Glutamatergic neuron (in vitro differentiated cells): ENCODE measurements at places on chromosomes 3 and 15.

- DNase-seq = no peak
Observed at GRCh38 chr3:52694528-52695189, 8.8 kb downstream of the GNL3 start.

DNA sequence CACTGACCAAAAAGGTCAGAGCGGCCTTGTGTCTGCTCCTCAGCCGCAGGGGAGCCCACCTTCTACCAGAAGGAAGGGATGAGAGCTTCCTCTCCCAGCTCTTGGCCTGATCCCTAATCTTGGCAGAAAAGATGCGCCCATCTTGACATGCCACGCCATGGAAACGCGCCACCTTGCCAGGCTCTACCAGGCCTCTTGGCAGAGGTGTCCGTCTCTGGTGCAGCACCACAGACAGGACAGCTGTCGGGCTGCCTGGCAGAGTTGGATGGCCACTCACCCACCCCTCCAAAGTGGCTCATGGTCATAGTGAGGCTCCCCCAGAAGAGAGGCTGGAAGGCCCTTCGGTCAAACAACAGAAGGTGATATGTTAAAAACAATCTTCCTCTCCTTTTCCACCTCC, 105.2 kb downstream of the LIPC start:
- no peak for DNase-seq

GRCh38 chr3:55620351-55621025, 133.4 kb upstream of the WNT5A start:
- no peak for DNase-seq

- DNase-seq = no peak
Observed at GRCh38 chr3:177746337-177746933, 549.2 kb upstream of the TBL1XR1 start.

DNA sequence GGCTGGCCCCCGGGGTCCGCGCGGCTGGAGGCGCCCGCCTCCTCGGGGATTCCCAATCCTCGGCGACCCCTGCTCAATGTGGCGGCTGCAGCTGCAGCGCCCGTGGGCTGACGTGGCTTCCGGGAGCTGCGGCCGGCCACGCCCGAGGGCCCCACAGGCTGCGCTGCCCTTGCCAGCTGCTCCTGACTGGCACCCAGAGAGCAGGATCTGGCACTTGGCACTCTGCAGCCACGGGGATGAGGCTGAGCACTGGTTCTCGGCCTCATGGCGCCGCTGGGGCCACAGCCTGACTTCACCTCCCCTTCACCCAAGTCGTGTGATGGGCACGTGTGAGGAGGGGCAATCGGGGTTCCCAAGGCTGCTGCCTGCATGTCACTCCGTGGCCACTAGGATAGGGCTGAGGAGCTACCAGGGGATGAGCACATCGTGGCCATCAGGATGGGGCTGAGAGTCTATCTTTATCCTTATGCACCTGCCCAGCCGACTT, 267.8 kb upstream of the FRG2C start:
- no peak for DNase-seq

DNA sequence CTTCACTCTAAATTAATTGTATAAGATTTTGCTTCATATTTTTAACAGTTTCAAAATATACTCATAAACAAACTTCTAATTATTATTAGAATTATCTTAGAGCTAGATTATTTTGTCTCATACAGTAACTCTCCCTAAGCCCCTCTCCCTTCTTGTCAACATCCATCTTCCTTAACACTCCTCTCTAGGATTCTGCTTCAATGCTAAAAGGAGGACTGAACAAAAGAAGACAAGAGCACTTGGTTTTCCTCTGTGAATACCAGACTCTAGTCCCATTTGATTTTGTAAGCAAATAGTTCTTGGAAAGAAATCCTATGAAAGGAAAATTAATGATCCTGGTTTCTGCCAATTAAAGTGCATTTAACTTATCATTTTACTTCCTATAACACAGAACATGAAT, 91.8 kb downstream of the KCNMB2 start:
- no peak for DNase-seq

GRCh38 chr3:142888481-142889211, at the start of gene PCOLCE2:
PCOLCE2 (minus strand) TSS chr3:142889083; CDS start chr3:142888896, 187 bp downstream.
- DNase-seq = peak; percentile 65

- no peak for DNase-seq
Observed at GRCh38 chr3:160106905-160107861, 118.0 kb upstream of the C3orf80 start.

- DNase-seq = no peak
Observed at GRCh38 chr15:34644851-34645250, 61.4 kb upstream of the GOLGA8B start.

DNA sequence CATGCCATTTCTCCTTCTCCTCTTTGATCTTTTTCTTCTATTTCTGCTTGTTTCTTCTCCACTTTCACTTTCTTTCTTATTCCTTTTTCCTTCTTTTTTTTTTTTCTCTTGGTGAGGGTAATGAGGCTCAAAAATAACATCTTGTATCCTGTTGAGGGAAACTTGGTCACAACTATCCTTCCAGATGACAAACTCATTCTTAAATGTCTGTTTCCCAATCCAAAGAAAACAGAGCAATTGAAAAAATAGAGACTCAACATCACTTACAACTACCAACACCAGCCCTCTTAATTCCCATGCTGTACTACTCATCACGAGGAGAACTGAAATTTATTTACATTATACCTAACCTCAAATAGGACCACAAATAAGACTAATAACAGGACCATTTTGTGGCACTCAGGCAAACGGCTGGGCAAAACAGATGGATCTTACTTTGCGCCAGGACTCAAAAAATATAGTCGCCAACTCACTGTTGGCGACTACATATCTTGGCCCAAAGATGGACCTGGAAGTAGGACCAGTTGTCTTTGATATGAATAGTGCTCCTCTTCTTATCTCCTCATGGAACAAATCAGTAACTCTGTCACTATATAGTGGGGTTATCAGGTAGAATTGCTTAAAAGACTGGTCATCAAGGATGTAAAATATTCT, 343.9 kb downstream of the ZBTB20 start:
- no peak for DNase-seq

- no peak for DNase-seq
Observed at GRCh38 chr3:111902534-111902933, 43.5 kb downstream of the PHLDB2 start.

- no peak for DNase-seq
Observed at GRCh38 chr3:122946185-122946584, 81.4 kb downstream of the SEMA5B start.

GRCh38 chr15:73751511-73751898, 1.6 kb downstream of the INSYN1 start:
- DNase-seq = peak; percentile 52

- no peak for DNase-seq
Observed at GRCh38 chr3:42189736-42190135, 76.2 kb downstream of the CCK start.

DNA sequence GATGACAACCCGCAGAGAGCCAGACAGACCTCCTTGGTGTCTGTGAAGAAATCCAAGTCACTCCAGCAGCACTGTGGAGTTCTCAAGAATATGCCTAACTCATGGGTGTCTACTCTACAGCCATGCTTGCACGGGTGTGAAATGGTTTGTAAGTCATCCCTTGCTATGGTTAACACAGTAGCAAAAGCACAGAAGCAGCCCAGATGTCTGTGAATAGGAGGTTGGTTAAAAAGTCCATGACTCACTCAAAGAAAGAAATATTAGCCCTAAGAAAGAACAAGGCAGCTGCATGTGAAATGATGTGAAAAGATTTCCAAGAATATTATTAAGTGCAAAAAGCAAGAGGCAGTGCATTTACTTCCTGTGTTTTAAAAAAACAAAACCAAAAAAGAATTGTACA, 12.1 kb upstream of the LIMD1 start:
- DNase-seq = no peak

GRCh38 chr15:93245661-93246042, 156.6 kb upstream of the RGMA start:
- peak; percentile 36 for DNase-seq

DNA sequence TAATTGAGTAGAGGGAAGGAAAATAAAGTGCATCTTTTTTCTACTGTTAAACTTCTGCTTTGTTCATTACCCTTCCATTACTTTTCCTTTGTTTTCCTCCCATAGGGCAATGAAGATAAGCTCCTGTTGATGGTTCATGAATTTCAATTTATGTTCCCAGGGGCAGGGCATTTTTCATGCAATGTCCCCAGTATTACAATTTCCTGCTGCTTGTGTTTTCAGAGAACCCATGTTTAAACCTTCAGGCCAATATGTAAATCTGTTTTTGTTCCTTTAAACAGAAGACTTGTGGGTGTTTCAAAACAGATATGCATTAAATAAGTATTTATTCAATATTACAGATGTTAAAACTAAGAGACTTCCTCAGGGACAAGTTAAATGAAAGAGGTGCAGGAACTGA, 834.5 kb downstream of the ZPLD1 start:
- no peak for DNase-seq

DNA sequence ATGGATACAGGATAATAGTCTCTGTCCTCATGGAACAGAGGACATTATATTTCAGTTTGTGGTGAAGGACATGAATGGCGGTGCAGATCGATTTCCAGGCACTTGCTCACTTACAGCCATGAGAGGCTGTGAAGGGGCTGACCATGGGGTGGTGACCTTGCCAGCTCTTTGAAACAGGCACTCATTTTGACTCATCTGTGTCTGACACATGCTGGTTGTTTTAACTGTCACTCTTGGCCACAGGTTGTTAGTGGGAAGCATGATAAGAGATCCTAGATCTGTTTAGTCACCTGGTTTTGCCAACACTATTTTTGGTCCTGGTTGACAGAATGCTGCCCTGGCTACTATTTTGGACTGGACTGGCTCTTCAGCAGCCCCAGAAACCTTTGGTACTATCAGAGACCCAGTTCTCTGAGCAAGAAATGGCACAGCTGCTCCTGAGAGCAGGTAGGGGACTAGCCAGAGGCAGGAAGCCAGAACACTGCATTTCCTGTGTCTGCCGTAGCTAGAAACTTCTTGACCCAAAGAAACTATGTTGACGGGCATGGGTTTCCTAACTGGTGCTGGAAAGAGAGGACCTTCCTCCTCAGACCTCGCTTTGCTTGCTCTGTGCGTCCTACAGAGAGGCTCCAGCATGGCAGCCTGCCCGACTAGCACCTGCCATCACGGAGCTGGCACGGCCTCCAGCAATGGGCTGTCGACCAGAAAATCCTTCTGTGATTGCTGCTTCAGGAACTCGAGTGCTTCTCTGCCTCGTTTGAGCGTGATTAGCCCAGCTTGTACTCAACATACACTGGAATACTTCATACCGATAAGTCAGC, 6.3 kb downstream of the PXYLP1 start:
- no peak for DNase-seq

DNA sequence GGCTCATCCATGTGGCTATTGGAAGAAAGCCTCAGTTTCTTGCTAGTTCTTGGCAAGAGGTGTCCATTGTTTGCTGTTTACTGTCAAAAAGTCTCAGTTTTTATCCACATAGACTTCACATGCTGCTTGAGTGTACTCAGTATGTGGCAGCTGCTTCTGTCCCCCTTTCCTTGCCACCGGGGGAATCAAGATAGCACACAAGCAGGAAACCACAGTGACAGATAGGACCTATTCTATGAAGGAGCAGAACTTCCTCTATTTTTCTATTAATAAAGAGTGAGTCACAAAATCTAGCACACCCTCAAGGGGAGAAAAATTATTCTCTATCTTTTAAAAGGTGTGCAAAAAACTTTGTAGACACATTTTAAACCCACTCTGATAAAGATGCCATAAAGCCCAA, 121.4 kb upstream of the GMNC start:
- DNase-seq = no peak

- DNase-seq = no peak
Observed at GRCh38 chr3:33786565-33787327, 11.7 kb upstream of the PDCD6IP start.

GRCh38 chr3:151047636-151048035, 37.8 kb upstream of the MED12L start:
- no peak for DNase-seq

DNA sequence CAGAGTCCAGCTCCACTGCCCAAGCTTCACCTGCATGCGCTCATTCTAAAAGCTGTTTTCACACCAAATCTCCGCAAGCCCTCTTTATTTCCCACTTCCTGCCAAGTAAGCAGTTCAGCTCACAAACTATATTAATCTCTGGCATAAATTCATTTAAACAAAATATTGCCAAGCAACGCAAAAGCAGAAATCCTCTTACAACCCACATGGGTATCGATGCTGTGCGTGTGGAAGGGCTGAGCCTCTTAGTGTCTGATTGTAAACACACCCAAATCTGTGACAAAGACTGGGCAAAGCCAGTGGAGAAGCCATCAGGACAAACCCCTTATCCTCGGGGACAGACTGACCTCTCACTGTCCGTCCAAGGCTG, 124.3 kb upstream of the ATP2B2 start:
- no peak for DNase-seq

GRCh38 chr3:197343656-197344408, 45.4 kb upstream of the DLG1 start:
- DNase-seq = no peak

DNA sequence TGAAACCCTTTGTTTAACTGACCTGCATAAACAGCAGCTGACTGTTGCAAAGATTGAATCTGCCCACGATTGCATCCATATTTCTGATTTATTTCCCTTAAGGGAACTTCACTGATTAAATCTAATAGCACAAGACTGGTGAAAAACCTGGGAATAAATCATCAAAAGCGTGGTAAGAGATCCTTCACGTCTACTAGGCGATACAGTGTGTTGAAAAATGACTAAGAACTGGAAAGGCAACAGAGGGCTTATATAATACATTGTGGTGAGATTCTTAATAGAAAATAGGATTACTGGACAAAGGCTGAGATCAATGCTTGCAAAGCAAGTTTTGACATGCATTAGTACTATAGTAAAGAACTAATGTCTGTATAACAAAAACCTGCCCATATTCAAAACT, 49.0 kb downstream of the POLQ start:
- no peak for DNase-seq

GRCh38 chr15:49083401-49084284, 37.4 kb upstream of the SECISBP2L start:
- DNase-seq = no peak

DNA sequence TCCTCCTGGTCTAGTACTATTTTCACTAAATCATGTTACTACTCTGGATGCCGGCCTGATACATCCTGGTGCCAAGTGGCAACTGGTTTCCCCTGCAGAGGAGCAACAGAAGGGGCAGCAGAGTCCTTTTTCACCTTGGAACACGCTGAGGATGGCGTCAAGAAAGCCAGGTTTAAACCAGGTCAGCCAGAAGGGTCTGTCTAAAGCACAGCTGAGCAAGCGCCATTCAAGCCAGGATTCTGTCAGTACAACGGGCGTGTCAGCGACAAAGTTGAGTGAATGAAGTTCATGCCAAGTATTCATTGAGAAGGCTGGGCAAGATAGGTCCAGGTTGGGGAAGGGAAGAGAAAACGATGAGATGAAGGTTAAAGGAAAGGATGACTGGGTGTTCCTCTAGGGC, 88.2 kb downstream of the FBN1 start:
- no peak for DNase-seq
